NCI-H1436 treated with DMSO at 0.1 percent for 48 hours (cell line): ENCODE measurements at places on chromosomes 6 and 20.
A peak's percentile ranks its signal among the peaks of the same experiment; 100 is the strongest.

GRCh38 chr6:2244261-2245102 is 923 bp downstream of the GMDS start:
- DNase-seq: no peak

DNA sequence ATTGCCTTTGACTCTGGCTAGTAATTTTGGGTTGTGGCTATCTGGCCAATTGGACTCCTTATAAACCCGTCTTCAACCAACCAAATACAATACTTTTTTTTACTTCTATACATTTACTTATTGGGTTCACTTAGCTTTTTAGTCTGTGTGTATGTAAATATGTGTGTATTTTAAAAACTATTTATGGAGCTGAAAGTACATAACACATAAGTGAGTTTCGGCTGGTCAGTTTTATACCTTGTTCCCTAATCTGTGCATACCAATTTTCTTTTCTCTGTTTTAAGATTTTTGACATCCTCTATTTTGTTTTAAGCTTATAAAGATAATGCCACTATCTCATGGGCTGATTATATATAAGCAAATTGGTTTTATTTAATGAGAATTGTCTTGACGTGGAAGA is 129.5 kb downstream of the LRRC1 start:
- no peak for DNase-seq

DNA sequence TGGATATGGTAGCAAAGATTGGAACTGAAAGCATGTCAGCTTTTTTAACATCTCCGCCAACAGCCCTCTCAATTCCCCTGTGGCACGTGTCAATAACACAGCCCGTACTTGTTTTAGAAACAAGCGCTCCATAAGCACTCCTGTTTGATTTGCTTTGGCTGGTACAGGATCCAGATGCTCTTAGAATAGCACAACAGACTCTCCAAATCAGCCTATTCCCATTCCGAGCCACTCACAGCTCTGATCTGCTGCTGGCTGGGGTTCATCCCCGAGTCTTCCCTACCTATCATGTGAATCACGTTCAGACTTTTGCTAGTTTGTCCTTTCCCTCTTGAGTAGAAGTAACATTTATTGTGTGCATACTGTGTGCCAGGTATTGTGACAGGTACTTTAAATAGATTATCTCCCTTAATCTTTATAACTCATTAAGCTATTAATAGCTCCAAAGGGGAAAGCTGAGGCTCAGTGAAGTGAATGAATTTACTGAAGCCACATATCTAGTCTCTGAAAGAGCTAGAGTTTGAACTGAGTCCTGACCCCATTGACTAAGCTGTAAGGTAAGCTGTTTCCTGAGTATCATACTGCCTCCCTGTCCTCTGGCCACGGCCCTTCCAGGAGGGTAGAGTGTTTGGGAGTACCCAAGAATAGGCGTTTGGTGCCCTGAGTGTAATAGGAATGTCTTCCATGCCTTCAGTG is 46.7 kb downstream of the RALY start:
- no peak for DNase-seq

DNA sequence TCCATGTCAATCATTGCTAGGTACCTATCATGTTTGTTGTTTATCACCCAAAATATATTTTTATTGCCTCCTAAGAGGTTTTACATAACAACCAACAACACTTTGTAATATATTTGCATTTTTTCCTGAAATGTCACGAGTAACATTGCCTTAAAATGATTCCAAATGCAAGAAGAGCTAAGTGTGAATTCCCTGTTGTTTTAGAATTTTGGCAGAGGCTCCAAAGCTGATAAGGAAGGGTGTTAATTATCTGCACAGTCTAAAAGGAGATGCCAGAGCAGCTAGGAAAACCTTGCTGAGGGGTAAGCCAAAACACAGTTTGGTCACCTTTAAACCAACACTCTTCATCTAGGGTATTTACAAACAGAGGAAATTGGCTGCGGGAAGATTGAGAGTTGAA is 201.9 kb upstream of the KCNQ5 start:
- DNase-seq: no peak

GRCh38 chr20:22529150-22530019 is 55.0 kb downstream of the FOXA2 start:
- DNase-seq: no peak

DNA sequence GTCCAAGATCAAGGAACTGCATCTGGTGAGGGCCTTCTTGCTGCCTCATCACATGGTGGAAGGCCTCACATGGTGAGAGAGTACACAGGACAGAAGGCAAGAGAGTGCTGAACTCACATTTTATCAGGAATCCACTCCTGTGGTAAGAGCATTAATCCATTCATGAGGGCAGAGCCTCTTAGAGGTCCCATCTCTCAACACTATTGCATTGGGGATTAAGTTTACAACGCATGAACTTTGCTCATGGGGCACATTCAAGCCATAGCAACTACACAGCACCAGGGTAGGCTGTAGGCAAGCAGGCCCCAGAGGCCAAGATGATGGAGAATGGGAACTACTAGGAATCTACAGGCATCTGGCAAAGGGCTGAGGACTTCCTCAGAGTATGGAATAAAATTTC is 10.0 kb upstream of the TGIF2 start:
- DNase-seq: no peak

DNA sequence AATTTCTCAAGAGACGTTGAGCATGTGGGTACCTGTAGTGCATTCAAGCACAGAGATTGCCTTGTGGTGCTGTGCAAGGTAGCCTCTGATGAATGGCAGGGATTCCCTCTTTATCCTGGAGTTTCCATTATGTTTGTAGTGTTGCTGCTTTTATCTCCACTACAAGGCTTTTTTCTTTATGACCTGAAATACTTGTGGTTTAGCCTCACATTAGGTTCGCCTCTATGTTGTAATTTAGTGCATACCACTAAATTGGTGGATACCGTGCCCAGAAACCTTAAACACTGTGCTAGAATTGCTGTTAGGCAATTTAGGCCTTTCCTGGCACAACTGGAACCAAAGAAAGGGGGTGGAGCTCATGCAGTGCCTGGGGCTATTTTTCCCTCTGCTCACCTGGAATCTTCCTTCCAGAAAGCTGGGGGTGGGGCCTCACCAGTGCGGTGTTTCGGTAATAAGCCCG is 76.8 kb downstream of the NCOA7 start:
- DNase-seq: peak; percentile 34

GRCh38 chr6:33787954-33788693 is 806 bp downstream of the LEMD2 start:
- DNase-seq: no peak

- DNase-seq: no peak
Measured at GRCh38 chr6:68638230-68638900, 3.3 kb downstream of the ADGRB3 start.

GRCh38 chr6:41288030-41288753 is 1.7 kb upstream of the TREM1 start:
- peak; percentile 97 for DNase-seq

DNA sequence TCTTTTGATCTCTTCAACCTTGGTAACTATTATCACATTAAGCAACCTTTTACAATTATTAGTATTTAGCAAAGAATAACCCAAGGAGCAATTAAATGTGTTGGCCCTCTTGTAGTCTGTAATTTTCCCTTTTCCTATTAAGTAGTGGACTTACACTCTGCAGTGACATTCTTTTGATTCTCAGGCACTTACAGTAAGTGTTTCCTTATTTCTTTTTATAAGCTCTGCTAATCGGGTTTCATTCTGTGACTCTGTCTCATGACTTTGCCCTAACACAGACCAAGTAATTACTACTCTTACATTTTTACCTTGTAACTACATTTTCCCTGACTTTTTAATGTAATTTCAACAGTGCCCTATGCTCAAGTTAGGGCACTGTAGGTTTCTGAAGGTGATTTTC is 104.0 kb upstream of the EPHA7 start:
- no peak for DNase-seq

GRCh38 chr6:149975400-149975799 is 11.7 kb downstream of the ULBP1 start:
- DNase-seq: no peak

DNA sequence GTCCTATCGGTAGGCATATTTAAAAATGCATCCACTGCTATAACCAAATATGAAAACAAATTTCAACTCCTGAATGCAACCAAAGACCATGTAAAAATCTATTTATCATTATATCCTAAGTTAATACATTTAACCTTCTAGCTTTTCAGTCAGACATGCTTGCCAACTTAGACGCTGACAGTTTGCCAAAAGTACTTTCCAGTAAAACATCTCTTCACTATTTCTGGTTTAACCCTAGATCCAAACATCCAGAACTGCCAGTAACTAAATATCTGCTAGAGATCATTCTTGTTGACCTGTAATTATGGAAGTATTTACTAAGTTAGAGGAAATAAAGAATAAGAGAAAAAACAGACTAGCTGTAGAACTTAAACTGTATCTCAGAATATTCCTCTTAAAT is 210.2 kb upstream of the THEMIS start:
- no peak for DNase-seq

GRCh38 chr20:60888771-60889170 is 363.3 kb upstream of the CDH4 start:
- no peak for DNase-seq

DNA sequence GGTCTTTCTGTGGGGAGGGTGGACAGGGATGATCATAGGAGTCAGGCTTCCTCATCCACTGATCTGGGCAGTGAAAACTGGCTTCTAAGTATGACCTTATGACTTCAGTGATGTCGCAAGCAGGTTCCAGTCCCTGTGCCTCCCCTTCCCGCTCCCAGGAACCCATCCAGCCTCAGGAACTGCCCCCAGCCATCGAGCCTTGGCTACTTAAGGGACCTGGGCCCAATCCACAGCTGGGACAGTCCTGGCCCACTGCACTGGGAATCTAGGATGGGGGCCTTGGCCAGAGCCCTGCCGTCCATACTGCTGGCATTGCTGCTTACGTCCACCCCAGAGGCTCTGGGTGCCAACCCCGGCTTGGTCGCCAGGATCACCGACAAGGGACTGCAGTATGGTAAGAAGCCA is at the start of gene LBP:
TSS of gene LBP (plus strand) at position 236 of the 405 bp plus-strand sequence. CDS start at position 271, 35 bp downstream.
- no peak for DNase-seq

DNA sequence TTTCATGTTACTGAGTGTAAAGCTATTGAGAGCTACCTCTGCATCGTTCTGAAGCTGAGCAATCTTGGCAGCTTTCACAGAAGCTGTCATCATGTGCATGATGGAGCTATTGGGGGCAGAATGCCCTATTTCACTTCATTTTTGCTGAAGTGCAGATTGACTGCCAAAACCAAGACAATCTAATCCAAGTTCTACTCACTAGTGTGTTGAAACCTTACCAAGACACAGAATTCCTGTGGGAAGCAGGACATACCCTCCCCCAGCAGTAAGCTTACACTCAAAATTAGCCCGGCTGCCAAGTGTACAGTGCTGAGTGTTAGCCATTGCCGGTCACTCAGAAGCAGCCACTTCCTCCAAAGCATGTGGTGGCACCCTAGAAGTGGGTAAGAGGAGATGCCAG is 177.3 kb upstream of the TENT5A start:
- no peak for DNase-seq

DNA sequence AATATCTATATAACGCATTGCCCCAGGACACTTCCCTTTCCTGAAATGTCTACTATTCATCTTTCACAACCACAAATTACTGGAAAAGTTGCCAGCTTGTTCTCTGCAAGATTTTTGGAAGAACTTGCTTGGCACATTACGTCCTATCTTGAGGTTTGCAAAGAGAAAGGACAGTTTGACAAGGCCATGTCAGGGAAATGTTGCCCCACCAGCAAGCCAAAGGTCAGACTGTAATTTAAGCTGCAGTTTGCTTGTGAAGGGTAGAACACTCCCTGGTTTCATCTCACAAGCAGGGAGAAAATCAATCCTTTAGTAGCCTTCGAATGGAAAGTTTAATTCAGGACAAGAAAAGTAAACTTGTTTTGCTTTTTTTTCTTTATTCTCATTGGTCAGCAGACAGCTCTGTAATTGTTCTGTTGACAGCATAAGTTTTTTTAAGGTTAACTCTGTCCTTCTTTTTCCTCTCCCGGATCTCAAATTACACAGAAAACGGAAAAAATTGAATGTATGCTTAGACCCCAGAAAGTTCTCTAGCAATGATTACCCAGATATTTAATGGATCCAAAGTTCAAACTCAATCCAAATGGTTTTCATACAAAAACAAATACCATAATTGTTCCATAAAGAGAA is 541.8 kb upstream of the NRSN1 start:
- DNase-seq: no peak

DNA sequence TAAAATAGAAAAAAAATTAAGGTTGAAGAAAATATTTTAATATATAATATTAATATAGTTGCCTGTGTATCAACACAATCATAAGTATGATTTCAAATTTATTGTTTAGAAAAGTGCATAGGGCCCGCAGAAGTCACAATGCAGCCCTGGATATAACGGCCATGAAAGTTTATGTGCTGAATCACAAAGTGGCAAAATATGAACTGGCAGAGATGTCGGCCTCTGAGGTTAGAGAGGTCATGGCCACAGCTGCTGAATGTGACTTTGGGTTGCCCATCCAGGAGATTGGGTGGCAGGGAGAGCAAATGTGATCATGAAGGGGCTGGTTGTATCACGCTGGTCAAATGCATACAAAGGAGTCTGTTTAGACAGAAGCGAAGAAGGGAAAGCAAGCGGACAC is 35.7 kb downstream of the COL11A2 start:
- no peak for DNase-seq

GRCh38 chr6:156517088-156517487 is 260.1 kb upstream of the ARID1B start:
- DNase-seq: no peak

GRCh38 chr20:53282217-53282955 is 310.2 kb downstream of the TSHZ2 start:
- DNase-seq: no peak

DNA sequence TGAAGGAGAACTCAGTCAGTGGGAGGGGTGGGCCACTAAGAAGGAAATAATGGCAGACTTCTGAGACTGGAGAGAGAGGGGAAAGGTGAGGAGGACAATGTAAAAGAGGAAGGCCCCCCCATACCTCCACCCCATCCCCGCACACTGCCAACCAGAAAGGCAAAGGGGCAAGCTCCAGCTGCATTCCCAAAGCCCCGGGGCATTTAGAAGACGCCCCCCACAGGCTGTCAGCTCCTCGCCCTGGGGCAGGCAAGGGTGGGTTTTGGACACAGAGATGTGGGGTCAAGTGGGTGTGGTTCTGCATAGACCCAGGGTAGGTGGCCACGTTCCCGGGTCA is 20.8 kb upstream of the SLC22A7 start:
- no peak for DNase-seq

- no peak for DNase-seq
Measured at GRCh38 chr6:11389977-11390376, 147.6 kb upstream of the TMEM170B start.

GRCh38 chr6:142380626-142381025 is 78.8 kb downstream of the ADGRG6 start:
- DNase-seq: no peak
